ENCODE measurements at places on chromosomes 11 and 22.

GRCh38 chr11:71472357-71472885 is 19.4 kb downstream of the NADSYN1 start:
- no peak for DNase-seq

- DNase-seq = no peak
Measured at GRCh38 chr22:44497218-44497904, 672 bp downstream of the RTL6 start.

- DNase-seq = no peak
Measured at GRCh38 chr11:120538707-120539106, 27.2 kb downstream of the GRIK4 start.

GRCh38 chr11:126061707-126062678 is 673 bp downstream of the CDON start:
- DNase-seq = peak; percentile 16

DNA sequence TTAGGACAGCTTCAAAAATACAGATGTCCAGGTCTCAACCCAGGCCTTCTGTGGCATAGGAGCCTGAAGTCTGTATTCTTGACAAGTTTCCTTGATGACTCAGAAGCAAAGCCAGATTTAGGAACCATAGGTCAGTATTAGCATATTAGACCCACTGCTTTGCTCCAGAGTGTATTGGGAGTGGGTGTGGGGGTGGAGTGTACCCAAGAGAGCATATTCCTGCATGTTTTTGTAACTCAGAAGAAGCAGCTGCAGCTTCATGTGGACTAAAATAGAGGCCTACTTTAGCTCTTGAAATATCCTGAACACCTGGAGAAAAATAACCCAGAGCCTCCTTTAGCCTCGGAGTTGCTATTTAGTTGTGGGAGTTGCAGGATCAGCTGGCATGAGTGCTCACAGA is 106.7 kb downstream of the CCDC81 start:
- DNase-seq = no peak

GRCh38 chr22:45975164-45976161 is 1.5 kb downstream of the WNT7B start:
- DNase-seq = no peak
